ENCODE measurements at places on chromosomes 5 and 9.

DNA sequence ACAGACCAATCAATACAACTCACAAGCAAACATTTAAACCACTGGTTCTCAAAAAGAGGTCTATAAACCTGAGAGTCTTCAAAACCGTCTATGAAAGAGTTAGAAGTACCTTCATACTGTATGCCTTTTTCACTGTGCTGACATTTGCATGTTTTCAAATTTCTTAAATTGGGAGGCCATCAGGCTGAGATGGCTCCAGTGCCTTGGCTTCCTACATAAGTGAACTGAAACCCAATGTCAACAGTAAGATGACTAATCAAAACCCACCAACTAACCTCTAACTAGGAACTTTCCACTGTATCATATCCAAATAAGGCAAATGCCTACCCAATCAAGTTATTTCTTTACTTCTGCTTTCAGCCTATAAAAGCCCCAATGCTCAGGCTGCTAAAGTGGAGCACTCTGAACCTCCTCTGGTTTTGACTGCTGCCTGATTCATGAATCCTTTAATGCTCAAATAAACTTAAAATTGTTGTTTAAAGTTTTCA is 35.1 kb downstream of the FAM13B start:
- DNase-seq = no peak

DNA sequence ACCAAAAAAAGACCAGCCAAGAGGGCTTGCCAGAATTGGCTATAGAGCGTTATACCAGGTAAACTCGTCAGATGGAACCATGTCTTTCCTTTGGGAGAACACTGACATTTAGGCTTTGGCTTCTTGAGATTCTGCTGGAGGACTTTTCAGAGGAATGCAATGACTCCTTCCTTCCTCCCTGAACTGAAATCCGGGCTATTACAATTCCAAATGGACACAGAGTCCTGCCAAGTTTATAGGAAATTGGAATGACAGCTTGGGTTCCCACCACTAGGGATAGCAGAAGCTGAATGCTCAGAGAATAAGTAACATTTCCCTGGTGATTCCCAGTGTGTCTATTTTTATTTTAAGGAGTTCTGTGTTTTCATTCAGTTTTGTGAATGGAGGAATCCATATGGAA is 143.0 kb downstream of the FGF1 start:
- DNase-seq = no peak

DNA sequence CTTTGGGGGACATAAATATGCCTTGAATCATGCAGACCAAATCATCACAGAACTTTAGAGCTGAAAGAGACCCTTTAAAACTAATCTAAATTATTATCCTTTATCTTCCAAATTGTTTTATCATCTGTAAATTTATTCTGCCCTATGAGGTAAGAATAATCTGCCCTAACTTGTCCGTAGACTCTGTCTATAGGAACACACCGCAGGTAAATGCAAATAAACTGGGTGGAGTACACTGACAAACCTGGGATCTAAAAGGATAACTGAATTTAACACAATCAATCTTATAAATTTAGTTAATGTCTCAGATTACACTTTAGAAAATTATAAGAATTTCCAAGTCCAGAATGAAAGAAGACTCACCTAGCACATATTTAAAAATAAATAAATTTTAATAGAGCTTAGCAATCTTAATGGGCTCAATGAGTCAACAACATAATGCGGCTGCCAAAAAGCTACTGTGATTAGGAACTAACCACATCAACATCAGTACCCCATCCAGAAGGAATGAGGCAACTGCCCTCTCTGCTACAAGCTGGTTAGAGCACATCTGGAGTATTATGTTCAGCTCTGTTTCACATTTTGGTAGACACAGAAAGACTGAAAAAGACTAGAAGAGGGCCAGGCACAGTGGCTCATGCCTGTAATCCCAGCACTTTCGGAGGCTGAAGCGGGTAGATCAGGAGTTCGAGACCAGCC is 5.6 kb downstream of the MEGF9 start:
- DNase-seq = no peak

- DNase-seq = no peak
Measured at GRCh38 chr5:15571618-15572017, 71.6 kb downstream of the FBXL7 start.

DNA sequence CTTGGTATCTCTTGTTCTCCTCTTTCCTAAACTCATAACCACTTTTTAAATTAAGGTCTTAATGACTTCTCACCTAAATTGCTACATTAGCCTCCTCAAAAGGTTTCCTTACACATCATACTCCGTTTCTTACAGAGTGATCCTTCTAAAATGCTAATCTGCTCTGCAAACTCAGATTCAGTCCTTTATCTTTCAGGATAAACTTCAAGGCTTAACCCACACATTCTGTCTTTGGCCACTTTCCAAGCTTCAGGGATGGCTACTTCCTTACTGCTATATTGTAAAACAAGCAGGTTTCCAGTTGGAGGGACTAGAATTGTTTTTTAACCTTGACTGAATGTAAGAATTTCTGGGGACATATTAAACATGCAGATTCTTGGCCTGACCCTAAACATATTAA is 105.5 kb upstream of the CHD1 start:
- no peak for DNase-seq

- no peak for DNase-seq
Measured at GRCh38 chr9:95980262-95981125, 105.0 kb downstream of the ERCC6L2 start.

DNA sequence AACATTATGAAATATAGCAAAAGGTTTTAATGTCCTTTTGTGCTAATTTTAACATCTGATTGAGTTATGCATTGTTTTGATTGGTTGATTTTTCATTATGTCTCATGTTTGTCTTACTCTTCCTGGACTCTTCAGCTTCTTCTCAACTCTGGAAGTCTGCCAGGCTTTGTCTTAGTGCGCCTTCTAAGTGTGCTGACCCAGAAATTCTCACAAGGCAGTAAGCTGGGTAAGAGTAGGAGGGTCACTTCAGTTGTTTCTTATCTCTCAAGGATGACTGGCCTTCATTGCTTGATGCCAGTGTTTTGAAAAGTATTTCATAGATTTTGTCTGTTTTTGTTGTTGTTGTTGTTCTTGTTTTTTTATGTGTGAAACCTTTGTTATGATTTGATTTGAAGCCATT is 59.2 kb downstream of the RIC1 start:
- DNase-seq = no peak

DNA sequence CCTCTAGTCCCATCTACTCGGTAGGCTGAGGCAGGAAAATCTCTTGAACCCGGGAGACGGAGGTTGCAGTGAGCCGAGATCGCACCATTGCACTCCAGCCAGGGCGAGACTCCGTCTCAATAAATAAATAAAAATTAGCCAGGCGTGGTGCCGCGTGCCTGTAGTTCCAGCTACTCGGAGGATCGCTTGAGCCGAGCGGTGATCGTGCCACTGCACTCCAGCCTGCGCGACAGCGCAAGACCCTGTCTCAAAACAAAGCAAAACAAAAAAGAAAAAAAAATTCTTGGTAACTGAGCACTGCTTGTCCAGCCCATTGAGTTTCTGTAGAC is 710 bp upstream of the WDR55 start:
- DNase-seq = no peak

DNA sequence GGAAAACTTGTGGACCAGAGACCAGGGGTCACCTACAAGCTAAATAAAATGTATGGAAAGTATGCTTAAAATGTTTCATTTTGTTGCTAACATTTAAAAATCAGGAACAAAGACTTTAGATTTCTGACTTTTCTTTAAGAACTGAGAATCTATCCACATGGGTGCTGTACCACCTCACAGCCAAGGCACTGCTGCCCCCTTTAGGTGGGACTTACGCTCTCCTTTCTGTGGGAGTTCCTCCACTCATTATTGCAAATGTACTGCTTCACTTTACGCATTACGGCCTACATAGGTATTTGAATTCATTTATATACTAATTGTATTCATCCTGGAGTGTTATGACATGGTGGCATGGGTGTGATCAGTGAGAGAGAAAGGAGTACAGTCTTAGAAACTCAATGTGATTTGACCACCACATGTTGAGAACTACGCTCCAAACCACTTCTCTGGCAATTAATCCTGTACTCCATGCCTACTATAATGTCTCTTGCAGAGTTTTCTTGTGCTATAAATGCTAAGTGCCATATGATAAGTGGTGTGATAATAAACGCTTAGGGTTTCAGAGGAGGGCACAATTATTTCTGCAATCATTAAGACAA is 24.7 kb upstream of the CETN3 start:
- DNase-seq = peak; percentile 34

Data from NCI-H1436 (cell line).